Heart right ventricle (tissue), 16 donors: ENCODE measurements at places on chromosomes 12 and 14. TPM values are rescaled to one million over a fixed set of nuclear protein-coding genes. Genes with fewer than 3 reads are reported as not detected.

The SOAT2 gene
- total RNA-seq = not detected

The GLIPR1L1 gene
- not detected for total RNA-seq

The C12orf54 gene
- total RNA-seq = not detected

The FAM90A1 gene
- total RNA-seq = 0.13 TPM

The AQP2 gene
- total RNA-seq = not detected

The SLC6A13 gene
- 2.6 TPM for total RNA-seq

The NKX2-1 gene
- not detected for total RNA-seq

The DPPA3 gene
- not detected for total RNA-seq

The RPL10L gene
- not detected for total RNA-seq

The CD163 gene
- 147 TPM for total RNA-seq

The FMNL3 gene
- total RNA-seq = 11.2 TPM

The TAC3 gene
- total RNA-seq = not detected

The LRRC10 gene
- 39.3 TPM for total RNA-seq

The RTL1 gene
- total RNA-seq = not detected

The PTPRB gene
- 41.4 TPM for total RNA-seq

The EID3 gene
- 1.2 TPM for total RNA-seq

The RAD9B gene
- total RNA-seq = 1.4 TPM
